ENCODE measurements at places on chromosomes 3 and 15.

- no peak for DNase-seq
These were observed 157.8 kb downstream of the TIGIT start for GRCh38 chr3:114451561-114452018.

DNA sequence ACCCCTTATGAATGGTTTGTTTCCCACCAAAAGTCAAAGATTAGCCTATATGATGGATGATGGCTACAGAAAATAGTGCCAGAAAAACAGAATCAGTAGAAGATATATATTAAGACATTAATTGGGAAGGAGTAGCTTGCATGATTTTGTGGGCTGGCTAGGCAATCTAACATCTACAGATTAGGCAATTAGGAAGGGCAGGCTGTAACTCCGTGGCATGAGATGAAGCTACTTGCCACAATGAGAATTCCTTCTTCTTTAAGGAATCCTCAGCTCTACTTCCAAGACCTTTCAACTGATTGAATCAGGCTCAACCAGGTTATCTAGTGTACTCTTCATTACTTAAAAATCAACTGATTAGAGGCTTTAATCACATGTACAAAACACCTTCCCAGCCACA is 426.7 kb downstream of the LPP start:
- DNase-seq: no peak

DNA sequence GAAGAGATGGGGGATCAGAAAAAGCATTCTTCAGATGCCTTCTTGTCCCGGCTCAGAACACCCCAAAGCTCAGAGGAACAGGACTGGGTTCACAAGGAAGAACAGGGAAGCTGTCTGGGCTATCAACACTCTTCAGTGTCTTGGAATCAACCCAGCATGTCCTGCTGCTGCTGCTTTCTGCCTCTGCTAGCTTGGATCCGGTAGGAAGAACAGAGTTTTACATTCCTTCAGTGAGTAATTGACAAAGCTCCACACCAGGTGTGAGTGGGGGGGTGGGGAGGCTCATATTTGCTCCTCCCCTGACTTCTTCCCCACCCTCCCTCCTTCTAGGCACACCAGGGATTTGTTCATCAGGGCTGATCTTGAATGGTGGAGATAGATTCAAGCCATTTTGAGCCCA is 13.1 kb upstream of the ETV5 start:
- no peak for DNase-seq

- no peak for DNase-seq
These were observed 122.6 kb downstream of the IGF1R start for GRCh38 chr15:98770984-98771383.

- DNase-seq: no peak
These were observed 119.2 kb downstream of the CORO2B start for GRCh38 chr15:68697711-68698690.

DNA sequence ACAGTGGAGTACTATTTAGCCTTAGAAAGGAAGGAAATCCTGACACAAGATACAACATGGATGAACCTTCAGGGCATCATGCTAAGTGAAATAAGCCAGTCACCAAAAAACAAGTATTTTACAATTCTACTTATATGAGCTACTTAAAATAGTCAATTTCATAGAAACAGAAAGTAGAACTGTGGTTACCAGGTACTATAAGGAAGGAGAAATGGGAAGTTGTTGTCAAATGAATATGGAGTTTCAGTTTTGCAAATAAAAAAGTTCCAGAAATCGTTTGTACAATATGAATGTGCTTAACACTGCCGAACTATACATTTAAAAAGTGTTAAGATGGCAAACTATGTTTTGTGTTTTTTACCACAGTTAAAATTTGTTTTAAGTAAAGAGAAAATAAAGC is 26.8 kb downstream of the TRANK1 start:
- no peak for DNase-seq

GRCh38 chr3:16361087-16361486 is 96.1 kb downstream of the OXNAD1 start:
- DNase-seq: no peak

DNA sequence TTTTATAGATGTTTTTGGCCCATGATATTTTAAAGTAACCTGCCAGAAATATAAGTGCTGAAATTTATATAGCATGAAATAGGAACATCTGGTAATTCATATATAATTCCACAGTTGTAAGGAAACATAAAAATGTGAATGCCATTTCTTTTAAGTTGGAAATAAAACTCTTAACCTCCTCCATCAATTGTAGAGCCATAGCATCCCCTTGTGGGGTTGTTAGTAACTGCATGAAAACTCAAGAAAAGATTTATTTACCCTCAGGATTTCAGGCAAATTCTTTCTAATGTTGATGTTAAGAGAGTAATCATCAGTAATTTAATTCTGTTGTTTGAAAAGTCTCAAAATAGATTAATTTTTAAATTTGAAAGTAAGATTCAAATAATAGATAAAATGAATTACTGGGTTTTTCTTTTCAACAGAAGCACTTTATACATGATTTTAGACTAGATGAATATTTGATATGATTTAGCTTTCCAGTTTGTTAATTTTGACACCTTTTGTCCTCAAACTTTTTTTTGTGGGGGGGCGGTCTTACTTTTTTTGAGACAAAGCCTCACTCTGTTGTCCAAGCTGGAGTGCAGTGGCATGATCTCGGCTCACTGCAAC is 74.7 kb downstream of the RASA2 start:
- DNase-seq: peak; percentile 56

GRCh38 chr3:45480218-45480617 is 91.8 kb downstream of the LARS2 start:
- DNase-seq: no peak

DNA sequence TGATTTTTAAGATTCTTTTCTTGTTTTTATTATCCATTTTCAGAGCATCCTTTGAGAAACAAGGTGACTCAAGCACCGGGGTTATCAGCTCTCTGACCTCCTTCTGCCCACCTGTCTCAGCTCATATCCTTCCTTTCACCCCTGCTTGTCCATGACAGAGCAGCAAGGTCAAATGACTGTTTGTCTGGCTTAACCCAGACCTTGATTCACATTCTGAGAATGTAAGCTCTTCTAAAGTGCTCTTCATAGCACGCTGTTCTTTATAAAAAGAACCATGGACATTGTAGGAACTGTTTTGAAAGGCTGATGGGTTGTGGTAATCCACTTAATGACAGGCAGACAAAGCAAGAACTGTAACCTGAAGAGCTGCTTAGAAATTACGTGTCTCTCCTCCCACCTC is 122.5 kb downstream of the CHST2 start:
- peak; percentile 34 for DNase-seq

GRCh38 chr3:88364926-88365325 is 215.2 kb downstream of the C3orf38 start:
- no peak for DNase-seq

DNA sequence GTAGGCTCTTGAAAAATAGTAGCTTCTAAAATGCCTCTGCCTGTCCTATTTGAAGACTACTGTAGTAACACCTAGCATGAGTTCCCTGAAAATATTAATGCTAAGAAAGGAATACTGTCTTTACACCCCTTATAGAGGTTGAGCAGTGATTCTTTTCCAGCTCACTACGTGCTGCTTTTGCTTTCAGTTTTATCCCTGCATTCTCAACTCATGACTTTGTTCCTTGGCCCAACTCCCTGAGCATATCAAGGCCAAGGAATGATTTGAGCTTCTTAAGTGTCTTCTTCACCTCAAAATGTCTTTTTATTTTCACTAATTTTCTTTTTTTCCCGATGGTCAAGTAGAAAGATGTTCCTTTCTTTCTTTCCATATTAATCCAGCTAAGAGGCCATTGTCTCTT is 16.5 kb upstream of the P2RY13 start:
- peak; percentile 66 for DNase-seq

DNA sequence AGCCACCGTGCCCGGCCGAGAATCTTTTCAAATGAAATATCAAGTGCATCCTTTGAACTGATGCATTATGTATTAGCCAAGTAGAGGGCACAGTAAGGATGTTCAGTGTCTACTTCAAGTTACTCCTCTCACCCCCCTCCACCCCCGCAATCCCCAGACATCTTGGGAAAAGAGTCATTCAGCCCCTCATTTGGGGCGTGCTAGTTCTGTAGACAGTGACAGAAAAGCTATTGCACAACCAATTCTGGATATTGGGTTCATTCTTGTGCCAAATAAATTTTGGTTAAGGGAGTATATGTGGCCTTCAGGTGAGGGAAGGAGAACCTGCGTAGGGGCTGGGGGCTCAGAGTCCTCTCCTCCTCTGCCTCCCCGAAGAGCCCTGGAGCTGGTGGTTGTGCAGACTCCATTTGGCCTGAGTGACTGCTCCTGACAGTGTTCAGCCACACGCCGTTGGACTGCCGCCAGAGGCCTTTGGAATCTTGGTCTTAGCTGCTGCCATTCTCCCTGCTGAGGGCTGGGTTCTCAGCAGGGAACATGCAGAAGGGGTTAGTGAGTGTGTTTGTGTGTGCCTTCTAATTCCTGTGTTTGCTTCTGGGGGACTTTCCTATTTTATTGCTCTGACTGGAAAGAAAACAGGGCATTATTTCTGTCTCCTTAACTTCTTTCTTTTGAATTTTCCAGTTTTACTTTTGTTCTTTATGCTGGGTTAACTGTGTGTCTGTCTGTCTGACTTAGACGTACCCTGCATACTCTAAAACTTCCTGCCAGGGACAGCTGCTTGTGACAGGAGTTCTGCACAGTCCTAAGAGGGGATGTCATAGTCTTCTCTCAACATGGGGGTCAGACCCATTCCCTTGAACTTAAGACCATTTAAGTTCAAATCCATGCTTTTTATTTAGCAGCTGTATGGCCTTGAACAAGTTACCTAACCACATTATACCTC is 21.0 kb downstream of the RARB start:
- DNase-seq: peak; percentile 18

- no peak for DNase-seq
These were observed 573.9 kb downstream of the AGBL1 start for GRCh38 chr15:86653344-86654197.

- DNase-seq: peak; percentile 84
These were observed 52.8 kb upstream of the DGKG start for GRCh38 chr3:186414735-186415419.

DNA sequence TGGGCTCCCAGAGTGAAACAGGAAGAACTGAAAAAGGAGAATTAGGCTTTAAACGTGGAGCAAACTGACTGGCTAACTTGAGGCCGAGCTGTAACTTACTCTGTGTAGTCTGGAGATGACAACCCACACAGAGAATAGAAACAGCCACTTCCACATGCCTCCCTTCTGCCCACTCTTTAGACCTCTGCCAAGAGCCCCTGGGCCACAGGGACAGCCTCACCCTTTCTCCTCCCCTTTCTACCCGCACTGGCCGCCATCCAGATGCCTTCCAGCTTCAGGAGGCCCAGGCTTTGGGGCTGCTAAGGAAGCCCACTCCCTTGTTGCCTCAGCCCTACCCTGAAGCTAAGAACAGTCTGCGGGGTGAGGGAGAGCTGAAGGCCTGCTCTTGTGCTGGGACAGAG is 6.8 kb downstream of the ARHGAP31 start:
- no peak for DNase-seq

All from HT1080 (cell line).